Testis (tissue), 5 donors: ENCODE measurements at places on chromosomes 4 and X. TPM values are rescaled to one million over a fixed set of nuclear protein-coding genes. Genes with fewer than 3 reads are reported as not detected.

DNA sequence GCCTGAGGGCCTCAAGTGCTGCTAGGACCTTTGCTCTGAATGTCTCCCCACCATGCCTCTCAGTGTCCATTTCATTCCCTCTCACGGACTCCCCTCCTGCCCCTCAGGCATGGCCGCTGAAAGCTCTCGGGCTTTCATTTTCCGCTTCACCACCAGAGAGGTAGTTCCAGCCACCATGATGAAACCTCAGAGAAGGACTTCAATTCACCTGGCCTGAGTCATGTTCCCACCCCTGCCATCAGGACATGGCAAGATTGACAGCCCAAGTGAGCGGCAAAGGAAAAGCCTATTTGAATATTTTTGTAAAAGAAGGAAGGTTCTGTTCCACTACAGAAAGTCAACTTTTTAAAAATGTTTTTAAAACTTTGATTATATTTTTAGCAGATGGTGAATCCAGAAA is 249.3 kb upstream of the GALNT7 start:
- DNase-seq, result no peak

DNA sequence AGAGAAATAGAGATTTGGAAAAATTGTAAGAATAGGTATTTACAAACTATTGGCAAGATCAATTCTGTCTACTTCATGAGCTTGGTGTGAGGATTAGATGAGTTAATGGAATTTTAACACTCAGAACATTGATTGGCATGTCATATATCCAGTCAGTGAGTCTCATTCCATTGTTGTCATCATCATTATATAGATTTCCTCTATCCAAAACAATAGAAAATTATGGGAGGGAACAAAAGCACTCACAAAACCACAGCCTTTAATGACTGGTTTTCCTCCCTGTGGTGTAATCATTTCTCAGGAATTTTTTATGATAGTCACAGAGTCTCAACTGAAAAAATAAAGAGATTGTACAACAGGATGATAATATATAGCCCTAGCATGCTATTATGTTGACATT is 21.1 kb downstream of the KLHL5 start:
- DNase-seq, result no peak

DNA sequence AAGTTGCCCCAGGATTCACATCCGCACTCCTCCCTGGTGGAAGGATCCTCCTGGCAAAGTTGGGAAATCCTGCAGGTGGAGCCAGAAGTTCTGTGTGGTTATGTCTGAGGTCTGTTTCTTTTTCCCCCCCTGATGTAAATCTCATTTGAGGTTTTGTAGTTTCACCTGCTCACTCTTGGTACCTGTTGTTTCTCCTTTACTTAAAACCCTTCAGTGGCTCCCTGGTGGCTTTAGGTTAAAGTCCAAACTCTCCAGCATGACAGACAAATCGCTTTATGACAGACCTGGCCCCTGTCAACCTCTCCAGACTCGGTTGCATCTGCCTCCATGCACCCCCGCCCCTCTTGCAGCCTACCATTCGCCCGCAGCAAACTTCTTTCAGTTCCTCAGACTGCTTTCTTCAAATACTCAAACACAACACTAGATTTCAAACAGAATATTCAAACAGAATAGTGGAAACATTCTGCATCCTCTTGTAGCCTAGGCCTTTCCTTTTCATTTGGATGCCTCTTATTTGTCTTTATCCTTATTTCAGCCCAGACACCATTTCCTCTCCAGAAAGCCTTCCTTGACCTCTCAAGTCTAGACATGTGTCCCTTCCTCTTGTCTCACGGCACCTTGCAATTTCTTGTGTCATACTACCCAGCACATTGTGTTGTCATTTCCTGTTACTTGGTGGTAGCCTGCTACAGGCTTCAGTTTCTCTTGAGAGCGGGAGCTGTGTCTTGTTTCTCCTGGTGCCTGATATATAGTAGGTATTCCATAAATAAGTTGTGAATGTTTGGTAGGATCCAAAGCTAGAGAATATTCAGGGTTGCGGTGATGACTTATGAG is 24.8 kb downstream of the IL13RA1 start:
- no peak for DNase-seq

Gene RTL5
- 18.0 TPM for polyA plus RNA-seq

DNA sequence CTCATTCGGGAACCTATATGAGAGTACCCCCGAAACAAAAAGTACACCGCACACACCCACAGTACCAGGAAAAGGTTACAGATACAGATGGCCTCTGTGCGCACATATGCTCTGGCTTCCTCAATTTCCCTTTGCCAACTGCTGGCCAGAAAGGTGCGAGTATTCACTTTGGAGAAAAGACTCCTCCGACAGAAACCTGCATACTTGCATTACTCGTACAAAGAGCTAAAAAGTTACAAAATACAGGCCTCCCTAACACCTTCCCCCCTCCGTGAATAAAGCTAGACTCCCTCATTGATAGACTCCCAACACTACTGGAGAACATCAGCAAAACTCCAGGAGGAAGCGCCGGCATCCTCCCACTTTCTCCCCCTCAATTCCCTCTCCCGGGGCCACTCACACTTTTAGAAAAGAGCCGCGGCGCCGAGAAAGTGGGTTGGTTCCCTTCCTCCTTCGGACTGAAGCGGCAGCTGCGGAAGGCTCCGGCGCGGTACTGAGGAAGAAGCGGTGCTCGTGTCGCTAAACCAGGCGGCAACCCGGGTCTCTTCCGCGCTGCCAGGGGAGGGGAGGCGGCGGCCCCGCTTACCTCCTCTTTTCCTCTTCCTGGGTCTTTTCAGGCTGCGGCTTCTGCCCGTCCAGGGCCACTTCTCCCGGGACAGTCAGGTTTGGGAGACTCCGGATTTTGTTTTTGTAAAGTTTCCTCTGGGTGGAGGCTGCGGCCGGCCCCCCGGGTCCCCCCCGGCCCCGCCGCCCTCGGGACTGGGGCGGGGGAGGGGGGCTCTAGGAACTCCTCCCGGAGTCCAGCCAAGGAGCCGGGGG is 1.1 kb downstream of the FBXW7 start:
- peak; percentile 55 for DNase-seq

DNA sequence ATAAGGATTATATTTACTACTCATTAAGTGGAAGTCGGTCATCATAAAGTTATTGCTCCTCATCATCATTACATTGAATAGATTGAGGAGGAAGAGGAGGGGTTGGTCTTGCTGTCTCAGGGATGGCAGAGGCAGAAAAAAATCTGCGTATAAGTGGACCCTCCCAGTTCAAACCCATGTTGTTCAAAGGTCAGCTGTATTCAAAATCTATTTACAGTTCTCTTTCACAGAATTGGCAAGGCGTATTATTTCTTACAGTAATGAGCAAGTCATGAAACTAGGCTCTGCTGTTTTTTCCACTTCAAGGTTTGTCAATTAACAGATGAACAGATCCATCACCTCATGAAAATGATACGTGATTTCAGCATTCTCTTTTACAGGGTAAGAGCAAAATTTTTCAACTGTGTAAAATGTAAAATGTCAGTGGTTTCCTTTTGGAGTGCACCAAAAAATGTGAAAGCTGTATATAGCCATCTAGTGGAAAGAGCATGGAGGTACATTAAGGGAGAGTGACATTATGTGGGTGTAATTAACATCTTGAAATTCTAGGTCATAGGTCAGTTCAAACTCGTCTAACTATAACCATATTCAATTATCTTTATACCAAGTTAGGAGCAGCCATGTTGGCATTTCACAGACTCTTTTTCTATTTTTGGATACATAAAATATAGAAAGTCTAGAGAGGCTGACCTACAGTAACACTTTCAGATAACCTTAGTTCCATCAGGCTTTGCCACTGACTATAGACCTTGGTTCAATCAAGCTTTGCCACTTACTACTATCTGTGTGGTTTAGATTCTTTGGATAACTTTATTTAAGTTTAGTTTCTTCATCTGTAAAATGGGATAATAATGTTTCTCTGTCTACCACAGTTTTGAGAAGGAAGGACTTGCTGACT is 30.1 kb downstream of the NEIL3 start:
- no peak for DNase-seq

DNA sequence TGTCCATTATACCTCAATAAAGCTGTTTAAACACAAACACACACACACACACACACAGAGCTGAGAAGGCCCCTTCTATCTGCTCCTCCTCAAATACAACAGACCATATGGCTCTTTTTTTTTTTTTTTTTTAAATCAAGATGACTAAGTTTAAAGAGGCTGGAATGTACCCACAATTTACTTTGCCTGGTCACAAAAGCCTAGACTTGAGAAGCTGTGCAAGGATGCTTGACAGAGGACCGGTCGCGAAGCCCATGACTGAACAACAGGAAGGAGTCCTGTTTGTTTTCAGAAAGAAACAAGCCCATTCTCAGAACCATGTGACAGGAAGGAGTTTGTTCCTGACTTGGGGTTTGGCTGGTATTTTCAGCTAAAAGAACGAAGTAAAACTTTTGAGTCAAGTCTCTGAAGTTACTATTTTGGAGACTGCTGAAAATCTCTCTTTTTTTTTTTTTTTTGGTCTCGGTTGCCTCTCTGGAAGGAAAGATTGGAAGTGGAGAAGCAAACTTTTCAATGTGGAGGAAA is 650.9 kb upstream of the TENM3 start:
- no peak for DNase-seq

Gene BEX3
- 289 TPM for polyA plus RNA-seq

Gene FGFBP2
- 20.3 TPM for polyA plus RNA-seq

GRCh38 chr4:100289946-100290345 is 99.7 kb upstream of the DDIT4L start:
- no peak for DNase-seq
